CD4-positive, CD25-positive, alpha-beta regulatory T cell (primary cell): ENCODE measurements at places on chromosomes 7 and 10.

- no peak for DNase-seq
Measured at GRCh38 chr7:71348821-71349681, 217.1 kb downstream of the GALNT17 start.

- DNase-seq, result no peak
Measured at GRCh38 chr10:29881811-29882210, 177.6 kb downstream of the JCAD start.

GRCh38 chr7:151941009-151941408 is 15.2 kb upstream of the GALNTL5 start:
- DNase-seq, result no peak

- DNase-seq, result no peak
Measured at GRCh38 chr10:123284022-123284421, 129.8 kb downstream of the BUB3 start.

DNA sequence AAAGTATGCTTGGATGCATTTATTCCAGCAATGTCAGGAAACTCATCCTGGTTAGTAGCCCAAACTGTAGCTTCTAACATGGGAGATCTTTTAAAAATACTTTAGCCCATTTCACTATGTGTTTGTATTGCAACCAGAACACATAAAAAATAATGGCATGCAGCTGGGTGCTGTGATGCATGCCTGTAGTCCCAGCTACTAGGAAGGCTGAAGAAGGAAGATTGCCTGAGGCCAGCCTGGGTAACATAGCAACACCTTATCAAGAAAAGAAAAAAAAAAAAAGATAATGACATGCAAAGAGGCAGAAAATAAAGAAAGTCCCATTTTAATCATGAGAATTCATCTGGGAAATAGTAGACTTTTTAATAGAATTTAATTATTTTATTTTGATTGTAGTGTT is 517.0 kb upstream of the TEX47 start:
- DNase-seq, result no peak

DNA sequence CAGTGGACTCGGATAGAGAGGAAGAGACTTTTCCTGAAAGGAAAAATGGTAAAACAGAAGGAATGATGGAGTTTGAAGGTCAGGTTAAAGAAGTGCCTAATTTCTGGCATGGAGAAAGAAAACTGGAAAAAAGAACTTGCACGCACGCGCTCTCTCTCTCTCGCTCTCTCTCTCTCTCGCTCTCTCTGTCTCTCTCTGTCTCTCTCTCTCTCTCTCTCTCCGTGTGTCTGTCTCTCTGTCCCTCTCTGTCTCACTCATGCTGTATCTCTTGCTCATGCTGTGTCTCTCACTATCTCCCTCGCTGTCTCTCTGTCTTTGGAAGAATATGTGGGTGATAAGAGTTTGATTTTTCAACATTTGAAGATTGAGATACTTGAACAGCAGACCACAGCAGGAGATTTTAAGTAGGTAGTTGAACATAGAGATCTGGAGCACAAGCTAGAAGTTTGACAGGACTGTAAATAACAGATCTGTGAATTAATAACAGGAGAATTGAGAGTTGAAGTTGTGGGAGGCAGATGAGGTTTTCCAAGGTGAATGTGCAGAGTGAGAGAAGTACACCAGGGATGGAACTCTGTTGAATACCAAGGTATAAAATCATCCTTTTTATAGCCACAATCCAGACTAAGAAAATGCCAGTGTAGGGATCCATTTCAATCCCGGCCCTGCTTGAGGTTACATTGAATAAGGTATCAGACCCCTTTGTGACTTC is 33.1 kb downstream of the ADD3 start:
- DNase-seq, result no peak

GRCh38 chr7:48617993-48618392 is 306.4 kb upstream of the CDC14C start:
- no peak for DNase-seq

- no peak for DNase-seq
Measured at GRCh38 chr7:142418326-142418725, 160.5 kb upstream of the PRSS58 start.
